ENCODE measurements at places on chromosomes 2 and 18.
A peak's percentile ranks its signal among the peaks of the same experiment; 100 is the strongest.

- no peak for DNase-seq
Measured at GRCh38 chr2:145287736-145288135, 767.8 kb upstream of the ZEB2 start.

DNA sequence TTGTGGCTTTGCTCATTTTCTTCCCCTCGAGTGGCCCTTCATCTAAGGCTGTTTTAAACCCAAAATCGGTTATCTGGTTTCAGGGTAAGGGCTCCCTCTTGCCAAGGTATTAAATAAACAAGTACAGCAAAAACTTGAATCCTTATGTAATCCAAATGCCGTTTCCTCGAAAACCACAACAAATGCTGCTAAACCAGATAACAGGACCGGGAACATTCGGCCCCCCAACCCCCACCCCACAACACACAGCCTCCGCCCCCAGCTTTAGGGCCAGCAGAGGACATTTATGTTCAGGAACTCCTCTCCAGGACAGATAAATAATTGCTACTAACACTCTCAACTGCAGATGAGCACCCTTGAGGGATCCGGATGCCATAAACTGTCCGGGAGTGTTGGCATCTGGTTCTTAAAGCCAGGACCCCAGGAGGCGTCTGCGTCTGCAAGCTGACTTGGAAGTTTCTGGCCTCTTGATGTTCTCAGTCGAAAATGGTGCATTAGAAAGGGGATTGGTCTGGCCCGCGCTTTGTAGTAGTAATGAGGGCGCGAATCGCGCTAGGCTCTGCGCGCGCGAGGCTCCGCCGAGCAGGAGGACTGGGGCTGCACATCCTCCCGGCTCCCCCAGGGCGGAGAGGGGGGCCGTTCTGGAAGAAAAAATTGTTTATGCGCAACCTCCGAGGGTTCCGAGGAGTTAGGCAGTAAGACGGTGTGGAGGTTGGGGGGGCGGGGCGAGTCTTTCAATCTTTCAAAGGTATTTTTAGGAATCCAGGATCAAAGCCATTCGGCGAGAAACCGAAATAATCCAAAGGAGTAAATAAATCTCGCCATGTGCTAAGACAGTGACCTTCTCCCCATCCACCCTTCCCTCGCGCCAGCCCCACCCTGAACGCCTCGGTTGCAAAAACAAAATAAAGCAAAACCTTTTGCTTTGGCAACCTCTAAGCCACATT is 3.9 kb upstream of the ID2 start:
- DNase-seq = peak; percentile 28

DNA sequence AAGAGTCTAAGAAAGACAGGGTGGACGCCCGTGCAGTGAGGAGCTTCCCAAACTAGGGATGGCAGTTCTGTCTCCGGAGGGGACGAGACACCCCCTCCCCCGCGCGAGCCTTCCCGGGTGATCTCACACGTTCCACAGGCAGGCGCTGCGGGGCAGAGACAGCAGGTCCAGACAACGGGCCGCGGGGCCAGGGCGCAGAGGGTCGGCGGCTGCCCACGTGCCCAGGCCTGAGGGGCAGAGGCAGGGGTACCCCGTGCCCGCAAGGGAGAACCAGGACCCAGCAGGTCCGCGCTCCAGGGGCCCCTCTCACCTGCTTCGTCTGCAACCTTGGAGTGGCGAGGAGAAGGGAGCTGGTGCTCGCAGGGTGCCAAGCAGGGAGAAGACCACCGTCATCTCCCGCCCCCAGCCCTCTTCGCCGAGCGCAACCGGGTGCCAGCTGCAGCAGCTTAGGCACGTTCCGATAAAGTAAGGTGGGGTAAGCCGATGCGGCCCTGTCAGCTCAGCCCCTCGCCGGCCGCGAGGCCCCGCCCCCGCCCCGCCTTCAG is at the start of gene GPR155:
TSS of gene GPR155 (minus strand) at position 467 of the 545 bp plus-strand sequence. CDS start 5,073 bp downstream, outside the sequence.
- peak; percentile 39 for DNase-seq

- DNase-seq = no peak
Measured at GRCh38 chr2:240563951-240564560, 3.9 kb downstream of the DUSP28 start.

DNA sequence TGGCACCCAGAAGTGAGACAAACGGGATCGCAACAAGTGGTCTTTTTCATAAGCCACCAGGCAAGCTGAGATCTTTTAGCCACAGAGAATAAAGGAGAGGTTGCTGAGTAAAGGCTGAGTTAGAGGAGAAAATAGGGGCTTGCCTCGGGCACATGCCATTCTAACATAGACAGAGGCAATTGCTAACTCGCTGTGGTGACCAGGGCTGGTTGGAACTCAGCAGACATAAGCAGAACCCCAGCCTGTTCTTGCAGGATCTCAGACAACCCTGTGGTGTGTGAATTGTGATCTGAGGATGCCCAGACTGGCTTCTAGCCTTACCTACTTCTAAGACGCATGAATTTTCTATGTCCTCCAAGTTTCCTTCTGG is 300.2 kb downstream of the CDCA7 start:
- no peak for DNase-seq

- no peak for DNase-seq
Measured at GRCh38 chr2:144079803-144080202, 440.1 kb downstream of the ZEB2 start.
